ENCODE measurements at places on chromosomes 1 and 21. TPM values are rescaled to one million over a fixed set of nuclear protein-coding genes. Genes with fewer than 3 reads are reported as not detected.

- no peaks in the 10 kb centered on the region for H3K27me3 ChIP-seq
- no peak overlapping the region for H3K4me3 ChIP-seq
- H3K4me1 ChIP-seq = no peaks in the 10 kb centered on the region
- peaks cover 15% of the 10 kb centered on the region for H3K36me3 ChIP-seq
- no peak for DNase-seq
Observed at GRCh38 chr1:42175314-42176054, 10.9 kb upstream of the GUCA2A start.

- H3K36me3 ChIP-seq = no peaks in the 10 kb centered on the region
- no peak overlapping the region for H3K4me3 ChIP-seq
- H3K27me3 ChIP-seq = no peaks in the 10 kb centered on the region
- peaks cover 7% of the 10 kb centered on the region for H3K4me1 ChIP-seq
- H3K27ac ChIP-seq = no peak overlapping the region
Observed at GRCh38 chr1:107829036-107829770, 135.8 kb downstream of the VAV3 start.

Gene USH2A
- 0.01 TPM for polyA plus RNA-seq

Gene RGS8
- not detected for polyA plus RNA-seq

DNA sequence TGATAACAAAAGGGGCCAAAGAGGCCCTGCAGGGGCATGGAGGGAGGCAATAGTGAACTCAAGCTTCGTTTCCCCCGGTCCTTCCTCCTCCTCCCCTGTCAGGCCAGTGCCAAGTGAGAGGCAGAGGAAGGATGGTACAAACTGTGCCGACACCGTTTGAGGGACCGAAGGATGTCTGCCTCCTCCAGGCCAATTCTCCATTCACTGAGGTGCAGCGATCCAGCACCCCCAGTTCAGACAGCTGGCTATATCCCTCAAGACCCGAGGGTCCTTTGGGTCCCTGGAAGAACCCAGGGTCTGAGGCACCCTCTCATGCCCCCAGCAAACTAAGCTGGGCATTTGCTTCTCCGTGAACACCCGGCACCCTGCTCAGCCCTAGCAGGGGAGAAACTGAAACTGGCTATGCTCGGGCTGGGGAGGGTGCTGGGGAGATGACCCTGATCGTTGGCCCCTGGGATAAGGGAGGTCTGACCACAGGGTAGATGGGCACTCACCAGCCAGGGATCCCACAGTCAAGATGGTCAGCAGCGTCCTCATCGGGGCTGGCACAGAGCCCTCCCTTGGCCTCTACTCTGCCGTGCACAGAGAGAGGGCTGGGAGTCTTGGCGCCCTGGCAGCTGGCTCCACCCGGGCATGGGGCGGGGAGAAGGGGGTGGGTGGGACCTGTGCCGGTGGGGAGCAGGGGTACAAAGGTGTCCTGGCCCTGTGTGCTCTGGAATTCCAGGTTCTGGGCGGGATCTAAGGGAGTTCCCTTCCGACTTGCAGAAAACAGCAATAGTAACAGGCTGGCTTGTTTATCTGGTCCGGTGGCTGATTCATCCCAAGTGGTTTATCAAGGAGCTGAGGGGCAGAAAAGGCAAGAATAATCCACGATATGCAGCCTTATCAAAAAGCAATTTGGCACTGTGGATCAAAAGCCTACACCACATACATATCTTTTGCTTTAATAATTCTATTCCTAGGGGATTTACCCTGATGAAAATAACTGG, at the start of gene IL22RA1:
IL22RA1 (minus strand) TSS at position 595 of the 989 bp plus-strand sequence; CDS start at position 537, 58 bp downstream.
- H3K27me3 ChIP-seq = 0 out of 2 replicates have a peak, but pooled peaks cover 2% of the 10 kb centered on the region
- no peak within 1 kb of the TSS for H3K4me3 ChIP-seq
- no peaks in the 10 kb centered on the region for H3K4me1 ChIP-seq
- H3K27ac ChIP-seq = no peak within 1 kb of the TSS

GRCh38 chr1:230243583-230244353, 176.7 kb downstream of the GALNT2 start:
- no peak overlapping the region for H3K4me3 ChIP-seq
- no peaks in the 10 kb centered on the region for H3K27me3 ChIP-seq
- peaks cover 8% of the 10 kb centered on the region for H3K36me3 ChIP-seq
- no peak overlapping the region for H3K27ac ChIP-seq
- no peak for DNase-seq

DNA sequence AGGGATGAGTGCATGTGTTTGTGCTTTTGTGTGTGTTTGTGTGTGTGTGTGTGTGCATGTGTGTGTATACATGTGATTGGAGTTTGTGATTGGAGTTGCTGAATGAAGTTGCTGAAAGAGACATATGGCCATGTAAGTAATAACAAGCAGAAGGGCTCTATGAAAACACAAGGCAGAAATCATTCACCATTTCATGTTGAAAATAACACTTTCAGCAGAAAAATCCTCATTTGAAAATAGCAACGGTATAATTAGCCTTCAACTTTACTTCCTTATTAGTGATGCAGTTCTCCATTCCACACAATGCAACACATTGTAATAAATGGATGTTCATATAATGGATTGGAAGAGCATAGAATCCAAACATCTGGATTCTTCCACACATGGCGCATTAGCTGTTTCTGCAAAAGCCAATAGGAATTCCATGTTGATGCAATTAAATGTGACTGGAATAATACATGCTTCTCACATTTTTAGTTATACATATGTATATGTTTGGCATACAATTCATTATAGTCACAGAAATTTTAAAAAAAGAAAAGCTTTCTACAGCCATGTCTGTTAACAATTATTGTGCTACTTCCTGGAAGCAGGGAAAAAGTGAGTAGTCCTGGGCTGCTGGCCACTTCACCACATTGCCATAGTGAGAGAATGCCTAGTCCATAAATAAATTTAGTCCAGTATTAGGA, 538.0 kb downstream of the LTN1 start:
- H3K27ac ChIP-seq = no peak overlapping the region
- no peaks in the 10 kb centered on the region for H3K36me3 ChIP-seq
- no peak overlapping the region for H3K4me3 ChIP-seq

- no peak overlapping the region for H3K4me3 ChIP-seq
- no peaks in the 10 kb centered on the region for H3K36me3 ChIP-seq
- H3K4me1 ChIP-seq = peaks cover 8% of the 10 kb centered on the region
- DNase-seq = no peak
Observed at GRCh38 chr1:180893614-180894013, 19.1 kb upstream of the KIAA1614 start.

All from GM12878 (cell line).